ENCODE measurements at places on chromosomes 12 and 14.

DNA sequence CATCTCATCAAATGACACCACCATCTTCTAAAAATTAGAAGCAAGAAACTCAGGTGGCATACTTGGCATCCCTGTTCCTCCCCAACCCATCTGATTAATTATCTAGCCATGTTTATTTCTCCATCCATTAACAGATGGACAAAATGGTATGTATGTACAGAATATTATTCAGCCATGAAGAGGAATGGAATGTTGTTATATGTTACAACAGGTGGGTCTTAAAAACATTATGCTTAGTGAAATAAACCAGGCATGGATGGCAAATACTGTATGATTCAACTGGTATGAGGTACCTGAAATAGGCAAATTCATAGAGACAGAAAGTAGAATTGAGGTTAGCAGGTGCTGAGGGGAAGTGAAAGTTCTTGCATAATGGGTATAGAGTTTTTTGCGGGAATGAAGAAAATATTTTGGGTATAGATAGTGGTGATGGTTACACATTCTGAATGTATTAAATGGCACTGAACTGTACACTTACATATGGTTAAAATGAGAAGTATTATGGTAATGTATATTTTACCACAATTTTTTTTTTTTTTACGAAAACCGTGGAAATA, 17.5 kb downstream of the YY1 start:
- DNase-seq, result no peak

- no peak for DNase-seq
Measured at GRCh38 chr14:70828188-70828587, 18.9 kb upstream of the MAP3K9 start.

GRCh38 chr12:107328442-107329133, 235.2 kb upstream of the CRY1 start:
- DNase-seq, result no peak

DNA sequence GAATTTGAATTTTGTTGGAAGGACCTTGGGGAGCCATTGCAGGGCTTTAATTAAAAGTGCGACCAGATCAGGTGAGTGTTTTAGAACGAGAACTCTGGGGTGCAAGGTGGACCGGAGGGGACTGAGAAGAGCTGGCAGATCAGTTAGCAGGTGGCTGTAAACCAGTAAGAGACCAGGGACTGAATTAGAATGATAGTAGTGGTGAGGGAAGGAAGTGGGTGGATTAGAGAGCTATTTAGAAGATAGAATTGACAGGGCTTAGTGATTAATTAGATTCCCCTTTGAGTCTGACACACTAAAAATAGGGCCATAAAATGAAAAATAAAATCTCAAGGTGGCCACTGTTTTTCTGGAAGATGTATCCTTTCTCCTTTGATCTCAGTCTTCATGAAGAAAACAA, 44.8 kb downstream of the PLXNC1 start:
- no peak for DNase-seq

- no peak for DNase-seq
Measured at GRCh38 chr14:88045705-88046104, 40.8 kb downstream of the GPR65 start.

GRCh38 chr14:36021591-36022320, 154.8 kb downstream of the PTCSC3 start:
- no peak for DNase-seq

DNA sequence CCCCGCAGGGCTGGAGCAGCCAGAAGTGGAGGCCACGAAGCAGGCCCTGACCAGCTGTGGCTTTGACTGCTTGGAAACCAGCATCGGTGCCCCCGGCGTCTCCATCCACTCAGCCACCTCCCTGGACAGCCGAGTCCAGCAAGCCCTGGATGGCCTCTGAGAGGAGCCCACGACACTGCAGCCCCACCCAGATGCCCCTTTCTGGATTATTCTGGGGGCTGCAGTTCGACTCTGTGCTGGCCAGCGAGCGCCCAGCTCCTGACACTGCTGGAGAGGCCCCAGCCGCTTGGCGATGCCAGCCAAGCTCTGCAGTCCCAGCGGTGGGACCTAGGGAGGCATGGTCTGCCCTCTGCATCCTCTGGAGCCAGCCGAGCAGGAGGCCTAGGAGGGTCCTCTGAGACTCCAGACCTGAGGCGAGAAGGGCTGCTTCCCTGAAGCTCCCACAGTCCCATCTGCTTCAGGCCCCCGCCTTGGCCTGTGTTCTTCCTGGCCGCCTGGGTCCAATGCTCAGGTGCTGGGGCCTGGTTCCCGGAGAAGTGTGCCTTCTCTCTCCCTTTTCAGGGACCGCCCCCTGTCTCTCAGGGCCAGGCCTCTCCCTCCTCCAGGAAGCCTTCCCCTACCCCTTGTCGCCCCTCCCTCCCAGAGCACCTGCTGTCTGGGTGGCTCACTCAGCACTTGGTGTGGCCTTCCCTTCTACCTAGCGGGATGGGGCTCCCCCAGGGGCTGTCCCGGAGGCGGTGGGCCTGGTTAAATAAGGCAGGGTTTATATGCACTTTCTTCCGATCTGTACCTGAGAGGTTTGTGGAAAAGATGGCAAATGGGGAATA, 23.0 kb downstream of the MVK start:
- no peak for DNase-seq

DNA sequence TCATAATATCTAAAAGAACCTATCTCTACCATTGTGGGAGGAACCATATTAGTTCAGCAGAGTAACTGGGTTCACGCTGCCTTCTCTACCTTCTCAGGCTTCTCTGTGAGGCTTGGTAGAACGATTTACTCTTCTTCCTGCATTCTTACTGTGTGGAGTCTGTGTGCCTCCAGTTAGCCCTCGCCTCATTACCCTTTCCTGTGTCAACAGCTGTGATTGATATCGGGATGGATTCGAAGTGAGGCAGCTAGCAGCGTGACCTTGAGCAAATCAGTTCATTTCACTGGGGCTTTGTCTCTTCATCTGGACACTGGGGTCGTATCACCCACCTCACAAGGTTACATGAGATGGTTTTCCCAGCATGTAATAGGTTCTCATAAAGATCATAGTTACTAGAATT, 4.6 kb upstream of the VRK1 start:
- DNase-seq, result no peak

DNA sequence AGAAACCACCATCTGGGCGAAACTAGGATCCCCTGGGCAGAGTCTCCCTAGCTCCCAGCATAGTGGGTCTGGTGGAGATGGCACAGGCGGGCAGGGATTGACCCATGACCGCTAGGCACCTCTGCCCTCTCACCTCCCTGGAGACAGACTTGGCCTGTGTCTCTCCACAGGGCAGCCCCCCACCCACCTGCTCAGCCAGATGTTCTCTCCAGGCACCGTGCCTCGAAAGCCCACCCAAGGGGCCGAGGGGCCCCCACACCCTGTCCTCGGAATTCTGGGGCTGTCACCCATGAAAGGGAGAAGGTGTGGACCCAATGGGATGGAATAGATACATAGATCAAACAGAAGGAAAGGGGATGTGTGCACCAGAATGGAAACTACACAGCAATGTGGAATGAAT, 229.1 kb upstream of the RTL1 start:
- no peak for DNase-seq

DNA sequence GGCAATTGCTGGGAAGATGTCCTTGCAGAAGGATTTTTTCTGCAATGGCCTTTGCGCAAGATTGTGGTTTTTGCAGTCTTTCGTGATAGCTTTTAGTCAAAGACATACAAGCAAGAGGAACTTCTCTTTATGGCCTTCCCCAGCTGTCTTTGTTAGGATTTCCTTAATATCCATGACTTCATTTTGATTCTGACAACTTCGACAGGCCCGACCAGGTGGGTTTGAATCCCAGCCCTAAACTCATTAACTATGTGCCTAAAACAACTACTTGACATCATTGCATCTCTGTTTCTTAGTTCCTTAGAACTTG, 13.3 kb upstream of the VRK1 start:
- DNase-seq, result no peak

DNA sequence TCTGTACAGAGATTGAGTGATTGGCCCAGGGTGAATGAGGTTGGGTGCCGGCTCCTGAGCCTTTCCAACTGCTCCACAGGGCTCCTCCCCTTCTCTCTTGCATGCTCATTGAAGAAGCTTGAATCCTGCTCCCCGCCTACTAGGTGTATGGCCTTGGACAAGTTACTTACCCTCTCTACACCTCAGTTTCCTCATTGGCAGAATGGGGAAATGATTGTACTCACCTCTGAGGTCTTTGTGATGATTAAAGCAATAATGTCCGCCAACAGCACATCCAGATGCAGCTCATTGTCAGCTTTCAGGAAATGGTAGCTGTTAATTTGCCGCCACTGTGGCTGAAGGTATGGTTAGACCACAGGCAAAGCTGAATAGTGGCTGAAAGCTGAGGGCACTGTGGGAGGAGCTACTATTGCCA, 174.1 kb downstream of the CRADD start:
- no peak for DNase-seq

DNA sequence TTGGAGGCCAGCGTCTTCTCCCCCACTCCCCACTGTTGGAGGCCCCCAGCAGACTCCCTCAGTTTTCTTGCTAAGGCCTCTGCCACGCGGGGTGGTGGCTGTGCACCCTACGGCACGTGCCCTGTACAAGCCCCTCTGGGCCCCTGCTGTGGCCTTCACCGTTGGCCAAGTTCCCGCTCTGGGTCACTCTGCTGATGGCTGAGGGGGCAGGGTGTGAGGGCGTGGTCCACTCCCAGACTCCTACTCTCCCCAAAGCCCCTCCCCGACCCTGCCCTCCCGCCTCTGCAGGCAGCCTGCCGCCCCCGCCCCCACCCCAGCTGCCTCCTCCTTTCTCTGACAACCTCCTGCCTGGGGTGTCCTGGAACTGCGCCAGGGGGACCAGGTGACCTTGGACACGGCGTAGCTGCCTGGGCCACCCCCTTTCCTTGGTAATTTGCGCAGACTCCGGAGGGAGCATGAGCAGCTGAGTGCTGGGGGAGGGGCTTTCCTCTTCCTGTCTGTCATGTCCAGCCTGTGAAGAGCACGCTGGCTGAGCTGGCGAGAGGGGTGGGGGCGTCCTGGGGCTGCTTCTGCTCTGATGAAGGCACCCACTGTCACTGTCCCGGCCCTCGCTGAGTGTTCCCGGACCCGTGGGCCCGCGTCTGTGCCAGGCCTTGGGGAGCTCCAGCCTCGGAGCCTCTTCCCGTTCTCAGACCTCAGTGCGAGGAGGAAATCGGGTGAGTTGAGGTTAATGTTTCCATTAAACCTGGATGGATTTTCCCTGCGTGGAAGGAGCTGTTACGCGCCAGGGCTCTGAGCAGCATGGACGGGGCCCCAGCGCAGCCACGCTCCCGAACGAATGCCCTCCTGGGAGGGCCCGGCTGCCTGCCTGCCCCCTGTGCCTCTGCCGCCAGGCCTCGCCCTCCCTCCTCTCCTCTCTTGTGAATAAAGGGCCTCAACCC, 85.0 kb downstream of the KIF26A start:
- DNase-seq, result no peak

- no peak for DNase-seq
Measured at GRCh38 chr14:69059658-69060623, 80.8 kb upstream of the ACTN1 start.
